Activated naive CD4-positive, alpha-beta T cell (primary cell): ENCODE measurements at places on chromosomes 3 and 15.

DNA sequence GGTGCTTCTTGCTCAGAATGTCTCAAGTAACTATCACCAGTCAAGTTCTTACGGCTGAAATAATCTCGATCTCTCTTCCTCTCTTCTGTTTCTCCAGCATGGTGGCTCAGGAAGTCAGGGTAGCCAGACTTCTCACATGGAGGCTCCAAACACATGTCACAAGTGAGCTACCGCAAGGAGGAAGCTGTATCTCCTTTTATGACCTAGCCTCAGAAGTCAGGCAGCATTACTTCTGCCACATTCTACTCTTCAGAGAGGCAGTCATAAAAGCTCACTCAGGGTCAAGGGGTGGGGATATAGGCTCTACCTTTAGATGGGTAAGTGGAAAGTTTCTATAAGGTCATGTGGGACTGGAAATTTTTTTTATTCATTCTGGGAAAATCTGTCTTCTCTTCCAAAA is 86.6 kb upstream of the NEO1 start:
- no peak for DNase-seq

GRCh38 chr3:48993834-48994233 is 3.8 kb downstream of the P4HTM start:
- DNase-seq: no peak

DNA sequence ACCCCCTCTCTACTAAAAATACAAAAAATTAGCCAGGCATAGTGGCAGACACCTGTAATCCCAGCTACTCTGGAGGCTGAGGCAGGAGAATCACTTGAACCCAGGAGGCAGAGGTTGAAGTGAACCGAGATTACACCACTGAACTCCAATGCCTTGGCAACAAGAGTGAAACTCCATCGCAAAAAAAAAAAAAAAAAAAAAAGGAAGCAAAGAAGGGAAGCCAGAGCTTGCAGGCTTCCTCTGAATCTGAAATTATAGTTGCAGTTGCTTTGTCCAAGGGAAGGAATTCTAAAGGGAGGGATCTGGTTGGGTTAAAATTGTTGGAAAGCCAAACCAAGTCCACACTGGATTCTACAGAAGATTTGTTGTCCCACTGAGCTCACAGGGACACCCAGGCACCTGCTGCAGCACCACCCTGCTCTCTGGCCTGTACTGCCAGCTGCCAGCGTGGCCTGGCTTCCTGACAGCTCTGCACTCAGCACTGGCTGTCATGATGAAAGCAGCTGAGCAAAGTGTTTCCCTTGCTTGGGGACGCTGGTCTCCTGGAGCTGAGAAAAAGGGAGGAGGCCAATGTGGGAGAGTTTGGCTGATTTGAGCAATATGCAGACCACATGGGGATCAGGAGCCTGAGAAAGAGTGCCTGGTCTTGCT is 88.8 kb upstream of the HES1 start:
- DNase-seq: no peak

- DNase-seq: no peak
Observed at GRCh38 chr15:79849789-79850188, 47.0 kb downstream of the MTHFS start.

GRCh38 chr3:94431876-94432570 is 369.2 kb downstream of the NSUN3 start:
- DNase-seq: no peak

GRCh38 chr3:98670020-98670419 is 76.6 kb upstream of the CPOX start:
- DNase-seq: no peak

GRCh38 chr3:41308119-41308518 is 108.8 kb downstream of the CTNNB1 start:
- no peak for DNase-seq

DNA sequence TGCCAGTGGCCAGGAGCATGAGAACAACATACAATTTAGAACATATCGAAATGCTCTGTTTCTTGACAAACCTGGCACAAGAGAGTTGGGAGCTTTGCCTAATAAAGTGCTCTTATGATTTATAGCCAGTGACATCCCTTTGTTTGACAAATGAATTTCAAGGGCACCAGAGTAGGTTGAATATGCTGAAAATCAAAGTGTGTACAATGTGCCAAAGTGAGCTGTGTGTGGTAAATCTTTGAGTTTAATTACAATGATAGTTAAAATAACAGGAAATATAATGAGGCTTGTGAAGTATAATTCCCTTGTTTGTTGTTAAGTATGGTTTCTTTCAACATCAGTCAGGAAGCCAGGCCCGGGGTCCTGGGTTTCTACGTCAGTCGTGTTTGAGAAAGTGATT is 211.9 kb downstream of the EBLN2 start:
- DNase-seq: no peak

- DNase-seq: no peak
Observed at GRCh38 chr3:126495786-126496185, 20.1 kb upstream of the ZXDC start.

DNA sequence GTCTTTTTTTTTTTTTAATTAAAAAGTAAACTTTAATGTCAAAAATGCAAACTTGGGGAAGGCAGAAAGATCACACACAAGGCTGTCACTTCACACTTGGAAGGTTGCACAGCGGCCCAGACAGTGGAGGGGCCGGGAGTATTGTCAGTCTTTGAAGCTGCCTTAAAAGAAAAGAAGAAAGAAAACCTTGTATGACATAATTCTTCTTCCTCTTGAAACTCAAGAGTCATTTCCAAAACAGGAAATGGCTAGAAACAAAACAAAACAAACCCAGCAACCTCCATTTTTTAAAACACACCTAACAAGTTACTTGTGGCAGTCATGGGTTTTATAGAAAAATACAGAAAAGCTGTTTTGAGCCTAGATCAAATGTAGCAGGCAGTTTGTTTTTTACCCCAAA is 68.1 kb upstream of the MAGI1 start:
- no peak for DNase-seq

DNA sequence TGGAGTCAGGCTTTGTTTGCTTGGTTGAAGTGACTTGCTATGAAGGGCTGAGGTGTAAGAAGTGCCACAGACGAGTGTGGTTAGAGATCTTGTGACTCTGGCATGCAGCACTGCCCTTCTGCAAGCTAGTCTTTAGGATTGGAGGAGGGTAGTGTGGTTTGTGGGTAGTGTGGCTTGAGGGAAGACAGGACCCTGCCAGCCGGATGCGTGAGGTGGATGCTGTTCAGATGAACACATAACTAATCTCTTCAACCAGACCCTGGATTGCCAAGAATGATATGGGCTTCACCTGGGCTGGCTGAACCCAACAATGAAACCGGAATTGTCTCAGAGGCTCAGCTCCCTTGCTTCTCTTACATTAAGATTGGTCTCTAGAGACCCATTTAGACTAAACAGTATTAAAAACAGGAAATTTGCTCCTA is 32.7 kb downstream of the STARD9 start:
- no peak for DNase-seq

GRCh38 chr15:69346112-69346511 is 47.4 kb downstream of the PAQR5 start:
- DNase-seq: no peak

GRCh38 chr3:169391672-169392071 is 271.8 kb downstream of the MECOM start:
- DNase-seq: no peak

DNA sequence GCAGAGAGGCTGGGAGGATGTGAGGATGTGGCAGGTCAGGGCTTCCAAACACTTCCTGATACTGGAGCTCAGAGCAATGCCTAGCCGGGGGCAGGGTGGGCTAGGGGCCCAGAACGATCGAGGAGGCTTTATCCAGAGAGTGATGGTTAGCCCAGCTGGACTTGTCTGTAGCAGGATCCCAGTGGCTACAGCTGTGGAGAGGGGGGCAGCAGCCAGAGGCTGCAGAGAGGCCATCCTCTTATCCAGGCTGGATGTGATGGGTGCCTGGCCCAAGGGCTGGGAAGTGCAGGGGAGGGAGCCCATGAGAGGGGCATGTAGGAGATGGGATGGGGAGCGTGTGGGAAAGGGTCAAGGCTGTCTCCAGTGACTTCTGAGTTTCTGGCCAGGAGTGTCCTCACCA is 4.6 kb downstream of the PARP3 start:
- DNase-seq: no peak

DNA sequence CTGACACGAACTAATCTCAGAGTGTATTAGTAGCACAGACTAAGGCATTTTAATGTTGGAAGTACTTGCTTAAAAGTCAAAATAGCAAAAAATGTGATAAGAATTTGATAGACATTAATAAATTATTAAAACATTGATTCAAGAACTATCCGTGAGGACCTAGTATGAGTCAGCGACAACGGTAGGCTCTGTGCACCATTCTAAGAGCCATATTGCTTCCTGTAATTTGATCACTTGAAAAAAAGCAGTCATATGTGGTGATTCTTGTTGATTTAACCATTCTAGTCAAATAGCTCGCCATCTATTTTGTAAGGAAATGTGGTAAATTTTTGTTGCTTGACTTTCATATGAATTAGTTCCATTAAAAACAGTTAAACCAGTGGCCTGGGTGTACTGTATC is 534.9 kb upstream of the ARRDC4 start:
- DNase-seq: no peak

GRCh38 chr3:53890726-53891475 is 758 bp downstream of the SELENOK start:
- DNase-seq: no peak

GRCh38 chr3:30113906-30114305 is 492.5 kb upstream of the TGFBR2 start:
- DNase-seq: no peak

GRCh38 chr3:468172-468571 is 271.6 kb downstream of the CHL1 start:
- DNase-seq: no peak

- no peak for DNase-seq
Observed at GRCh38 chr3:83093222-83093572, 1331.8 kb upstream of the GBE1 start.

DNA sequence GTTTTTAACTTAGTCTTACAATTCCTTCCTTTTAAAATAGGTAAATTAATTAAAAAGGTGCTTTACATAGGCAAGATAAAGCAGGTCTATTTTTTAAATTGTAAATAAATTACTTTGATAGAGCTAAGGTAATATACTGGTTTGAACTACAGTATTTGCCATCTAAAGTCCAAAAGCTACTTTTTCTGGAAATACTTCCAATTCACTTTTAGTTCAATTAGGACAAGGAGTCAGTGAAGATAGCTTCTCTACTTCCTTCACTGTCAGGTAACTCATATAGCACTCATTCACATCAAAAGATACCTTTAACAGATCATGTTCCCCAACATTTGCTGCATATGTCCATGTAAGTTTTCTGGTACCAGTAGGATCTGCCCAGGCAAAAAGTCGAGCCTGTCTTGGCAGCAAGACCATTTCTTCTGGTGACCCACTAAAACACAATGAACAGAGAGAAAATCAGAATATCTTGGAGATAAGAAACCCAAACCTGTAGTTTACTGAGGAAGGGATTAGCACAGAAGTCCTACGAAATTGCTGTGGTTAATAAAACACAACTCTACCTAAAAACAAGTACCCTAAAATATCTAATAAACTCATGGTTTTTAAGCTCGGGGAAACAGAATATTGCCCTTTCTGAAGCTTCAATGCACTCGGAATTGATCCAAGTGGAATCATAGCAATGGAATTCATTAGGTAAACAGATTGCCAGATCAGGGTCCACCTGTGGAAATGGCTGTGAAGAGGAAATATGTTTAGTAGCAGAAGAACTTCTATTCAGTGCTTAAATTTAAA is 153.1 kb downstream of the VPS13C start:
- DNase-seq: no peak

DNA sequence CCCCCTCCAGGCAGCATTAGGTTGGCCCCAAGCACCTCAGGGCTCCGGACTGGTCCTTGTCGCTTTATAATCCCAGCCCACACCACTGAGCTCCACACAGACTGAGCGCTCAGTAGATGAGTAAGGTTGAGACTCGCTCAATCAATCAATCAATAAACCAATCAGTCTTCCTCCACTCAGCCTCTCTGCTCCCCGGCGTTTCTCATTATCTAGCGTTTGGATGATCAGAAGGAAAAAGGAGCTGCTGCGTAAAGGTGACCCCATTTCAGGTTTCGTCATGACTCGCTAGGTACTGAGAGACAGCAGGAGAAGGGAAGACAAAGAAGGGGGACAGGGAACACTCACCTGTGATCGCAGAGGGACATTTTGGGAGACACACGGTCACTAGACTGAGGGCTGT is 41.2 kb downstream of the ZNF710 start:
- no peak for DNase-seq

- no peak for DNase-seq
Observed at GRCh38 chr15:67796196-67797127, 28.8 kb upstream of the SKOR1 start.

GRCh38 chr3:131553495-131554247 is 50.9 kb upstream of the MRPL3 start:
- no peak for DNase-seq

GRCh38 chr3:4758249-4758860 is 220.9 kb upstream of the BHLHE40 start:
- no peak for DNase-seq

DNA sequence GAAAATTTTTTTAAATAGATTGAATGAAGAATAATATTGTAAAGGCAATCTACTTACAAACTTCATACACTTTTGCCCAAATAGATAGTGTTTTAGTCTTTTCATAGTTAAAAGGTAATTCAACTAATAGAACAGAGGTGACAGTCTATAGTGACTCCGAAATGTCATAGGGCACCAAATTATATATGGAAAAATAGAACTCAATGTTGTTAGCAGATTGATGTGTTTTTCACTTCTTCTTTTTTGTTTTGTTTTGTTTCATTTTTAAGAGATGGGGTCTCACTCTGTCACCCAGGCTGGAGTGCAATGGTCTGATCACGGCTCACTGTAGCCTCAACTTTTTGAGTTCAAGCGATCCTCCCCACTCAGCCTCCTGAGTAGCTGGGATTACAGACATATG is 721 bp downstream of the CSTA start:
- no peak for DNase-seq

- no peak for DNase-seq
Observed at GRCh38 chr3:66028457-66028856, 10.3 kb downstream of the MAGI1 start.

DNA sequence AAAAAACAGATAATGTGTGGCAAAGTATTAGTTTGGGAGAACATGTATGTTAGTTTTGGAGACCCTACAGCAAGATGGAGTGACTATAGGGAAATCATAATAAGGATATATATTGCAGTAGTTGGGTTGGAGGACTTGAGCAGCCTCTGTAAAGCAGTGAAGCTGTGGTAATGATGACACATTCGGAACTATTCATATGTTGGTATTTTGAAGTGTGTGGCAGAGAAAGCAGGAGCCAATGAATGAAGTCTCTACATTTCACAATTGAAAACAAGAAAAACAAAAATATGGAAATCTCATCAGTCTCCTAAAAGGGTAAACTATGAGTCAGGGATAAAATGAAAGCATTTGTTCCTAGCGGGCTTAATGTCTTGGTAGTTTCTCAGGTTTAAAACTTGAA is 645.9 kb downstream of the OTOL1 start:
- no peak for DNase-seq

DNA sequence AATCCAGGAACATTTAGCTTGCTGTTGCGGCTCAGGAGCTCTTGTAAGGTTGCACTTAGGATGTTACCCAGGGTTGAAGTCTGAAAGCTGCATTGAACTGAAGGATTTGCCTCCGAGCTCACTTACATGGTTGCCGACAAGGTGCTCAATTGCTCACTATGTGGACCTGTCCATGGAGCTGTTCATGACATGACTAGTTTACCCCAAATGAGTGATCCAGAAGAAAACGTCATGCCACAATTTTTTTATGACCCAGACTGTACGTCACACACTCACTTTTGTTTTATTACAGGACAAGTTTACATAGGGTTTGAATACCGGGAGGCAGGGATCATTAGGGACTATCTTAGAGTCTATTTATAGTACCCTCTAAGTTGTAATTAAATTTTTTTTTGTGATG is 21.0 kb upstream of the CLDN11 start:
- no peak for DNase-seq

GRCh38 chr15:81258455-81258854 is 61.8 kb downstream of the IL16 start:
- no peak for DNase-seq

- DNase-seq: no peak
Observed at GRCh38 chr3:4979428-4980228, at the start of gene BHLHE40. Gene BHLHE40, plus strand, starts transcription at chr3:4979437. Its CDS starts 282 bp downstream, at chr3:4979719.
